ENCODE measurements at places on chromosomes 7 and 10.

DNA sequence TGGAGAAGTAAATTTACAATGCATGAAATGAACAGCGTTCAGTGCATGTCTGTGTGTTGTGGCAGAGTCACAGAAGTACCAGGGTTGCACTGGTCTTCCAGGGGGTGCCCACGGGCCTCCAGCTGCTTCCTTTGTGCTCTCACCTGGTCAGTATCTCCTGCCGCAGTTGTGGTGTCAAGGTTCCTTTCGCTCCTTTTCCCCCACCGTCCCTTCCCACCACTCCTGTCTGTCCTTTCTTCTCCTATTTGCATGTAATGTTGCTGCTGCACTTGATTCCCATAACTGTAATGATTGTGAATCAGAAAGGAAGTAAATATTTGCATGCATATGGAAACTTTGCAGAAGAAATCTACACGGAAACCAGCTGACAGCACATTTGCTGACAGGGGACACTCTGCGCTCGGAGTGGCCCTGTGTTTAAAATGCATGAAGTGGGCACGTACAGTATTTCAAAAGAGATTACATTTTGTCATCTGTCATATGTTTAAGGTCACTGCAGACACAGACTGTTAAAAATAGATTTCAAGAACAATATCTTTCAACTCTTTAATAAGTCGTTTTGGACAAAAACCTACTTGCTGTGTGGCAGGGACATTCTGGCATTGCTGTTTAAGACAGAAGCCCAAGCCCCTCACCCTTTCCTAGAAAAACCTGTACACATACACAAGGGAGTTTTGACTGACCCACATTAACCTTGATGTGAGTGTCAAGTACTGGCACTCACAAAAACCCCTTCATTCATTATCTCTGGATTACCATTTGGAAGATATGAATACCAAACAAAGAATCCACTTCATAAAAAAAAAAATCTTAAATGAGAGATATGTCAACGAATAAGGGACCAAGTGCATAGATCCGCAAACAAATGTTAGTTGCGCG, 336.7 kb upstream of the KLF6 start:
- no peak for DNase-seq

DNA sequence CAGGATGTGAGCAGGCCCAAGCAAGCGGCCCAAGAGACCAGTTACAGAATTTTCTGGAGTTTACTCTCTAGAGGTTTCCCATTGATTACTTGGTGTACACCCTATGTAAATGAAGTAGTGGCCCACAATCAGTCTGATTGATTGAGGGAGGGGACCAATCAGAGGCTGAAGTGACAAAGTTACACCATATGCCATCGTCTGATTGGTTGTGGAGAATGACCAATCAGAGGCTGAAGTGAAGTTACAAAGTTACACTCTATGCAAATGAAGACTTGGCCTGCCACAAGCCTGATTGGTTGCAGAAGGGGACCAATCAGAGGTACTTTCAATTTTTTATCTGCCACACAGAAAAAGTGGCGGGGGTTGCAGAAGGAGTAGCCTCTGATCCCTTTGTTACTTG, 83.7 kb downstream of the KIF20B start:
- no peak for DNase-seq

GRCh38 chr7:123635551-123636359, 19.9 kb upstream of the LMOD2 start:
- no peak for DNase-seq

DNA sequence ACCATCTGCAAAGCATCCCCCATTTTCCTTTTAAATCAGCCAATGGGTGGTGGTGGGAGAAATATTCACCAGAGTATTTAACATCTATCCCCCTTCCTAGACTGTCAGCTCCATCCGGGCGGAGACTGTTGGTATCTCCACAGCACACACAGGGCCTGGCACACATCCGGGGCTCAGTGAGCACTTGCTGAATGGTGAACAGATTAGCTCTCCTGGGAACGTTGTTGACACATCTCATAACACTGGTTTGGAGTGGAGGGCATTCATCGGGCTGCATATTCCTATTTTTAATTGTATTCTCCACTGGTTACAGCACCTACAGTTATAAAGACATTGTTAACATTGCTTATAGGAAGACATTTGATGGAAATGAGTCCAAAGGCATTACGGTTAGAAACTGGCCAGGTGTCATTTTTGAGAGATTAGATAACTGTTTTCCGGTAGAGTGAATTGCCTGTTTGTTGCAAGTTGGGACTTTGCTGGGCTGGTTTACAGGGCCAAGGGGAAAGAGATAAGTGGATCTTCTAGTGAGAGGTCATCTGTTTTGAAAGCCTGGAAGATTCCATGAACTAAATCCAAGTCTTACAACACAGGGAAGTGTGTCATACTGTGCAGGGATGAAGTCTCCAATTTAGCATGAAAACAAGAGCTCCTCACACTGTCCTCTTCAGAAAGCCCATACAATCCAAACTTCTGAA, 101.8 kb downstream of the EGFR start:
- no peak for DNase-seq

DNA sequence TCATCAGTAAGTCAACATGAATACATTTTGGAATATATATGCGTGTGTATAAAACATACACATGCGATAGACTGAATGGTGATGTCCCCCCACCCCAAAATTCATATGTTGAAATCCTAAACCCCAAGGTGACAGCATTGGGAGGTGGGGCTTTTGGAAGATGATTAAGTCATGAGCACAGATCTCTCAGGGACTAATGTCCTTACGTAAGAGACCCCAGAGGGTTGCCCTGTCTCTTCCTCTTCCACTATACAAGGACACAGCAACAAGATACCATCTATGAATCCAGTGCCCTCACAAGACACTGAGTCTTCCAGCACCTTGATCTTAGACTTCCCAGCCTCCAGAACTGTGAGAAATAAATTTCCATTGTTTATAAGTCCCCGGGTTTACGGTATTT, 22.5 kb downstream of the DRGX start:
- no peak for DNase-seq

- DNase-seq = no peak
These were observed 86.5 kb downstream of the OTUD1 start for GRCh38 chr10:23525406-23525805.

DNA sequence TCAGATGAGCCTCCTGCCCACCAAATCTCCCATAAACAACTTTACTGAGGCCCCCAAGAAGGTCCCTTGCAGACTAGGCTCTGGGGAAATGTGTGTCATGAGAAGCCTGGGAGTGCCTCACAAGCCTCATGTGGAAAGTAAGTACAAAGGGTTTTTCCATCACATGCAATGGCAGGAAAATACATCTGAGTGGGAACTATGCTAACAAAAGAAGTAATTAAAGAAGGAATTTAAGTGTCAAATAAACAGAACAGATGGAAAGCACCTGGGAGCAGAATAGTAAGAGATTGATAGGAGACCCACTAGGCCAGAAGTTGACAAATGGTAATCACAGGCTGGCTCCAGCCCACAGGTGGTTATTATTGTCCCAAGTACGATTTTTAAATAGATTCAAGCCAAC, 20.5 kb downstream of the GSAP start:
- no peak for DNase-seq

DNA sequence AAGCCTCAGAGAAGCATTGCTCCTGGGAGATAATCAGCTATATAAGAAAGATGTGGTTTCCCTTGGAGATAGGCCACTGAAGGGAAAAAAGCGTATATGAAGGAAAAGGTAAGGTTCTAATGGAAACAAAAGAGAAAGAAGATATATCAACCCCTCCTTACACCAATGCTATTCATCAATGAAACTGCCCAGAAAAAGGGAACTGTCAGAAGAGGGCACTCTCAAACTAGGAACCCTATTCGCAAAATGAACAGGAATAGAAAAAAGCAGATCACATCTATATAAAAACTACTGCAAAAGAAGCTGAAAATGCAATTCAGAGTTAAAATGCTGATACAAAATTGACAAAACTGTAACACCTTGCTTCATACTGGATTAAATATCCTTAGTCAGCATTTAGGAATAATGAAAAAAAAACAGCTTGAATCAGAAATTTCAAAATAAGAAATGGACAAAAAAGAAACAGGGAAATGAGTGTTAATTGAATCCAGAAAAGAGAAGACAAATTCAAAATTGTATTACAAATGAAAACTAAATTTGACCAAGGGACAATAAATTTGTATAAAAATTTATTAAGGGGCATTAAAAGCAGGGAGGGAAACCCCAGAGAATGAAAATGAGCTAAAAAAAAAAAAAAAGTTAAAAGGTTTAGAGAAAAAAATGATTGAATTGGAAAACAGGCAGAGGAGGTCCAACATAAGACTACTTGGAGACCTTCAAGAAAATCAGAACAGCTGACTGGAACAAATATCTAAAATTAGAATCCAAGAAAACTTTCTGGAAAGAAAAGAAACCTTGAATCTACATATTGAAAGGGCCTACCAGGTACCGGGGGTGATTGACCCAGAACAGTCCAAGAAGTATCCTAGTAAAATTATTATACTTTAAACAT, 17.9 kb downstream of the NHLRC2 start:
- no peak for DNase-seq

DNA sequence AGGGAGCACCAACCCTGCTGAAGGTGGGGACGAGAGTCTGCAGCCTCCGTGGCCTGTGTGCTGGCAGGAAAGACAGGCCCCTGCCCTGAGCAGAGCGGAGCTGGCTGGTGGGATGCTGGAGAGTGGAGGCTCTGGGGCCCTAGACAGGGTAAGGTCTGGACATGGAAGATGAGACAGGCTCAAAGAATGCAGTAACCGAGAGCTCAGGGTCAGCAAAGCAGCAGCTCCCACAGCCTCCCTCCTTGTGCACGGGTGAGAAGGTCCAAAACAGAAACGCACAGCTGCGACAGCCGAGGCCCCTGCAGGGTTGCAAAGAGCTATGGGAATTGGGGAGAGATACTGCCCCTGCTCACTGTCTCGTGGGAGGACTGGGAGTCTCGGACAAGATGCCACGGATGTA, 80.5 kb downstream of the TNS3 start:
- no peak for DNase-seq

Data from activated gamma-delta T cell treated with Interleukin-2 at 50 U/mL for 16 hours (primary cell).